SK-MEL-5 (cell line): ENCODE measurements at places on chromosomes 2 and 18. TPM values are rescaled to one million over a fixed set of nuclear protein-coding genes. Genes with fewer than 3 reads are reported as not detected.

DNA sequence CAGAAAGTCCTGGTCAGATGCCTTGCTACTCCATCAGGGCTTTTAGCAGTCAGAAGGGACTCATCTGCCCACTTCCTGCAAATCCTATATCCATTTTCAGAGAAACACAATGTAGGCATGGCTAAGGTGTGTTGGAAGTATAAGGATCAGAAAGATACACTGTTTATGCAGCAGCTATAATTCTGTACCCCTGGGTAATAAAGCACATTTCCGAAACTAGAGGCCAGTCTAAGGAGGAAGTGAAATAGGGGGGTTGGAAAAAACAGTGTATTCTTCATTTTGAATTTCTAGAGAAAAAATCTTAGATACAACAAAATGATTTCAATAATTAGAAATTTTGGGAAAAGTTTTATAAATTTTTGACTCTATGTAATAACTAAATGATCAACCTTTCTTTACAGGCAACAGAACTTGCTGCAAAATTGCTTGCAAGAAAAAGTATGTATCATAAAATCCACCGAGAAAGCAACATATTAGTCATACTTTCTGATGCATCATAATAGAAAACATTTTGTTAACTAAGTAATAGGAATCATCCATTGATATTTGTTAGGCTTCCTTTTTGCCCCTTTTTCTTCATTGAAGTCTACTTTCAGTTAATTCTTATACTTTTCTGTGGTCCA is 47.4 kb downstream of the FSIP2 start:
- DNase-seq: no peak

DNA sequence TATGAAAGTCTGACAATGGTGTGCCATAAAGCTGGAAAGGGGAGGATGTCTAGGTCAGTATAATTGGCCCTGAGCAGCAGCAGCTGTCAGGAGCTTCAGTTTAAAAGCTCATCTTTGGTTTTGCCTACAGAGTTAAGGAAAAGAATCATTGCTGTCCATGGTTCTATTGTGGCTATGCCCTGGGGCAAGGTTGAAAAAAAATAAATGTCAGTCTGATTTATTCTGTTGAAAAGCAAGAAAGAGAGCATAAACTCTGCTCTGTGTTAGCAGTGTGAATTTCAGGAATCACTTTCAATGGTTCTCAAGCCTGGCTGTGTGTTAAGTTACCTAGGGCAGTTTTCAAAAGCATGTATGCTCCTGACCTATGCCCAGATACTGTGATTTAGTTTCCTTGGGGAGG is 446.7 kb downstream of the SETBP1 start:
- DNase-seq: peak; percentile 69

GRCh38 chr2:375270-375955 is 87.5 kb upstream of the ALKAL2 start:
- DNase-seq: no peak

The MAL gene
- not detected in 2 replicates for total RNA-seq

DNA sequence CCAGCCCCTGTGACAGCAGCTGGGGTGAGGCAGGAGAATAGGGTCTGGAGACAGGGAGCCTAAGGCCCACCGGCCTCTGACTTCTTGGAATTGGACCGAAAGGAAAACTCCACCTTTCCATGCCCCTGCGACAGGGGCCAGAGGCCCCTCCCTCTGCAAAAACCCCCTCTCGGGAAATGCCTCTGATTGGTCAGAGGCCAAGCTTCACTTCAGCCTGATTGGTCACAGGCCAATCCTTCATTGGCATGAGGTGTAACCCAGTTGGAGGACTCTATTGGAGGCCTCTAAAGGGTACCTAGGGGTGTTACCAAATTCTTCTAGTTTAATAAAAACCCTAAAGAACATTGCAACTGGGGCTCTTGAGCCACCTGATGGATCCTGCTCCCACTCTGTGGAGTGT is 5.7 kb upstream of the ACKR3 start:
- no peak for DNase-seq

The M1AP gene
- total RNA-seq: 0.08 and 0.21 TPM in 2 replicates

GRCh38 chr2:119728421-119728820 is 31.3 kb upstream of the PTPN4 start:
- no peak for DNase-seq

The LGALSL gene
- total RNA-seq: 12.2 and 22.7 TPM in 2 replicates

The RAD51AP2 gene
- not detected in 2 replicates for total RNA-seq

GRCh38 chr2:71671895-71672825 is 218.8 kb downstream of the DYSF start:
- peak; percentile 16 for DNase-seq

The MROH2A gene
- total RNA-seq: 0.08 TPM in 1 of 2 replicates, not detected in the other

The CRYBA2 gene
- not detected in 2 replicates for total RNA-seq

The EMILIN2 gene
- total RNA-seq: 16.4 and 17.7 TPM in 2 replicates

DNA sequence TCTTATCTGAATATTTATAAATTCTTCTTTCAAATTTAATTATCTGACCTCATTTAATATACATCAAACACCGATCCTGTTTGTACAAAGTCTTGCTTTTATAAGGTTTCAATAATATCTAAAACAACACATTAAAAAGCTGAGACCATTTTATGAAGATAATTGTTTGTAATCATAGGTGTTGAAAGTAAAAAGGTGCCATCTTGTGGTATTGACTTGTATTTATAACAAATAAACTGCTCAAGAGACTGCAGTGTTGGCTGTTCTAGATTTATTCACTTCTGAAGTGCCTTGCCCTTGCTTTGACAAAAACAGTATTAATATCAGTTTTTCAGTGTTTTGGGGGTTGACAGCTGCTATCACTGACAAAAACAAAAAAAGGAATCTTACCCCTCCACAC is 286.8 kb upstream of the HNMT start:
- DNase-seq: no peak

The MOB4 gene
- 32.9 and 42.7 TPM in 2 replicates for total RNA-seq

GRCh38 chr2:75632091-75632701 is 14.4 kb upstream of the MRPL19 start:
- no peak for DNase-seq

The SMAD4 gene
- total RNA-seq: 84.6 and 95.2 TPM in 2 replicates

GRCh38 chr2:37634914-37635503 is 36.4 kb downstream of the CDC42EP3 start:
- no peak for DNase-seq

DNA sequence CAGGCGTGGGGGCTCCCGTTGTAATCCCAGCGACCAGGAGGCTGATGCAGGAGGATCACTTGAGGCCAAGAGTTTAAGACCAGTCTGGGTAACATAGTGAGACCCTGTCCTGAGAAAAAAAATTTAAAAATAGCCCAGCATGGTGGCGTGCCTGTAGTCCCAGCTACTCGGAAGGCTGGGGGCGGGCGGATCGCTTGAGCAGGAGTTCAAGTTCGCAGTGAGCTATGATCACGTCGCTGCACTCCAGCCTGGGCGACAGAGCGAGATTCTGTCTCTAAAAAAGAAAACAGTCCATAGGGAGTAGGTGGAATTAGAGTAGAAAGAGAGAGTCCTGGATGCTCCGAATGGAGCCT is 325 bp upstream of the TTLL4 start:
- no peak for DNase-seq

The EVX2 gene
- not detected in 2 replicates for total RNA-seq

GRCh38 chr2:121092095-121092494 is 192.9 kb downstream of the TFCP2L1 start:
- DNase-seq: no peak

DNA sequence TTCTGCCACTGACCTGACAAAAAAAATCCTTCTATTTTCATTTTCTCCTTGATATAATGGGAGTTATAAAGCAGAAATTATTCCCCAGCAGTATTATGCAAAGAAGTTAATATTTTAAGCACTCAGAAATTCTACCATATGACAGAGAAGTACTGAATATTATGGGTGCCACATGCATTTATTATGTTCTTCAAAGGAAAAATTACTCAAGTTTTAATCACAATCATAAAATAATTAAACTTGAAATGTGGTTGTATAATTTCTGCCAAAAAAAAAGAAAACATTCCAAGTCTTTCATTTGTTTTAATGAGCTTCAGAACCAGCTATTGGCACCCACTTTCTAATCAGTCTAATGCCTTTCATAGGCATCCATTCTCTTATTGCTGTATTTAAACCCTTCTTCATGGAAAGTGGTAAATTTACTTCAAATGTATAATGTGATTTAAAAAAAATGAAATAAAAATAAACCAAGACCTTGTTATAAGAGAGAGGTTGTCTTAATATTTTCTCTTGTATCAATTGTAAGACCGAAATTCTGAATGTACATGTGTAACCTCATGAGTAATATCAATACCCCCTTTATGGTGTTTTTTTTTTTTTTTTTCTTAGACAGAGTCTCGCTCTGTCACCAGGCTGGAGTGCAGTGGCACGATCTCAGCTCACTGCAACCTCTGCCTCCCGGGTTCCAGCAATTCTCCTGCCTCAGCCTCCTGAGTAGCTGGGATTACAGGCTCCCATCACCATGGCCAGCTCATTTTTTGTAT is 302.3 kb downstream of the IRS1 start:
- DNase-seq: no peak

The MARCO gene
- not detected in 2 replicates for total RNA-seq

- DNase-seq: no peak
Observed at GRCh38 chr2:169208026-169208425, 138.7 kb downstream of the DHRS9 start.

The CD8B gene
- total RNA-seq: not detected in 2 replicates

DNA sequence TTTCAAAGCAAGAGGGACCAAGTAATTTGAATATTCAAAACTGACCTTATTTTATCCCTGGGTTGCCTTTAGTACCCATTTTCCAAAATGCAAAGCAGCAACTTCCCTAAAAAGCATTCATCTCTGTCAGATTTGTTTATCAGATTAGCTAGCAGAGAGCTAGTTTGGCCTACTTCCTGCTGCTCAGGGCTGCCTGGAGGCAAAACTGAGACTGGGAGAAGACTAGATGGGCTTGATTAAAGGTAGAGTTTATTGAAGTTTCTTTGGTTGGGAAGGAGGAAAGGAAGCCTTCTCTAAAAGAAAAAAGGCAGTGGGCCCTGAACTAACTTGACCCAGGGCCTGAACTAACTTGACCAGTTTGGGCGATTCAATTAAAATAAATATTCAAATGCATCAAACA is 426.1 kb upstream of the FAM98A start:
- no peak for DNase-seq

DNA sequence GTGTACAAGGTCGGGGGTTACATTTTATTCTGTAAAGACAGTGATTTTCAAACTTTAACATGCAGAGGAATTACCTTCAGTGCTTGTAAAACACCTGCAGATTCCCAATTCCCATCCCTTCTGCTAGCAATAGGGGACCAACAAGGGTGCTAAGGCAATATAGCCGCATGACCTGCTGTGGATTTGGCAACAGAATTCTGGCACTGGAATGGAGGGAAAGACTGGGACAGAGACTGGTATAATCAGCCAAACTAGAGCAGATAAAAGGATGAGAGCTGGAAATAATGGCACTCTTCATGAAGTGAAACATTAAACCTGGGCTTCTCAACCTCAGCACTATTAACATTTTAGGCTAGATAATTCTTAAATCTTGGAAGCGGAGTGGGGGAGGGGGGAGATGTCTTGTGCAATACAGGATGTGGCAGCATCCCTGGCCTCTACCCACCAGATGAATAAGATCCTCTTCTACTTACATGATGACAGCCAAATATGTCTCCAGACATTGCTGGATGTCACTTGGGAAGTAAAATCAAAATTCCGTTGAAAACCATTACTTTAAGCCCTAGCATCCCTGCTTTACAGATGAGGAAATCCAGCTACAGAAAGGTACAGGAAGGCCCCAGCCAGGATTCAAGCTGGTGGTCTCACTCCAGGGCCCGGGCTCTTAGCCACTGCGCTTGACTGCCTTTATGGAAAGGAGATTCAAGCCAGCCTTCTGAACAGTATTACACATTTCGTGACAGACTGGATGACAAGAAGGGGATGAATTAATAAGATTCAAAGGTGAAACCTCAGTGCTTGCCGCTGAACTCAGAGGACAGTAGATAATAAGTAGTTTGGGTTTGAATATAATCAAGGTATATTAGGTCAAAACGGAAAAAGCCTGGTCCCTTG is 1.7 kb downstream of the EVA1A start:
- DNase-seq: no peak
